RPMI8226 (cell line): ENCODE measurements at places on chromosomes 6 and 20.

- no peak for DNase-seq
Observed at GRCh38 chr6:71040043-71040442, 83.2 kb upstream of the B3GAT2 start.

GRCh38 chr6:100657678-100658330, 193.1 kb upstream of the SIM1 start:
- DNase-seq, result peak; percentile 4

- no peak for DNase-seq
Observed at GRCh38 chr6:21284706-21285105, 308.8 kb upstream of the SOX4 start.

DNA sequence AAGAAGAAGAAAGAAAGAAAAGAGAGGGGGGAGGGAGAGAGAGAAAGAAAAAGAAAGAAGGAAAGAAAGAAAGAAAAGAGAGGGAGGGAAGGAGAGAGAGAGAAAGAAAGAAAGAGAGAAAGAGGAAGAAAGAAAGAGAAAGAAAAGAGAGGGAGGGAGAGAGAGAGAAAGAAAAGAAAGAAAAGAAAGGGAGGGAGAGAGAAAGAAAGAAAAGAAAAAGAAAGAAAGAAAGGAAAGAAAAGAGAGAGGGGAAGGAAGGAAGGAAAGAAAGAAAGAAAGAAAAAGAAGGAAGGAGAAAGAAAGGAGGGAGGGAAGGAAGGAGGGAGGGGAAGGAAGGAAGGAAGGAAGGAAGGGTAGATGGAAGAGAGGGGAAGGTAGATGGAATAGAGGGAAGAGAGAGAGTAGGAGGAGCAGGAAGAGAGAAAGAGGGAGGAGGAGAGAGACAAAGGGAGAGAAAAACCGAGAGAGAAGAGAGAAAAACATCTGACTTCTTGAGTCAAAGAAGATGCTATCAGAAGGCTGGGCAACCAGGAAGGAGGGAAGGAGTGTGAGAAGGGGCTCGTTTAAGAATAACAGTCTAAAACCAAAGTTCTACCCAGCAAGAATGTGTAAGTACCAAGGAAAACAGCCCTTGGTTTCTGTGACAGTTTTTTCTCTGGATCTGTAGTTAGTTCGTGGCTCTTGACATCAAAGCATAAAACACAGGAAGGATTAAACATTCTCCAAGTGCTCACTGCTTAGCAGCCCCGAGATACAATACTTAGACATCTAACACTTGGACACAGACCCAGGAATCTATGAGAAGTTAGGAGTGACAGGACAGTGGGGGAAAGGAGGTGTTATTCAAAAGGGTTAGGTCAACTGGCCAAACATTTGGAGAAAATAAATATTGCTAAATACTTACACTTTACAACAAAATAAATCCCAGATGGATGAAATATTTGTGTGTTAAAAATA, 131.9 kb upstream of the STMND1 start:
- no peak for DNase-seq

DNA sequence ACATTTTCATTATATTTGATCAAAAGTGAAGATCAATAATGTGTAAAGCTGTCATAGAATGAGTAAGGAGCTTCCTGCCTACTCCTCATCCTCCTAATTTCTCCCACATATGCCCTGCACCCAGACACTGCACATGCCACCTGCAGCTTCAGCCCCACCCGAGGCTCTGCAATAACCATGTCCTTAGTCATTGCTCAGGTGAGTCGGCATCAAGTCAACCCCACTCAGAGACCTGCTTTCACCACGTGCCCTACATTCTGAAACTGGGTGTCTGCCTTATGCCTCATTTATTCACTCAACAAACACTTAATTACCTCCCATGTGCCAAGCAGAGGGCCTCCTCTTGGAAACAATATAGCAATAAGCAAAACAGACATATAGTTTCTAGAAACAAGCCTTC, 15.4 kb upstream of the TNFAIP3 start:
- DNase-seq, result no peak

DNA sequence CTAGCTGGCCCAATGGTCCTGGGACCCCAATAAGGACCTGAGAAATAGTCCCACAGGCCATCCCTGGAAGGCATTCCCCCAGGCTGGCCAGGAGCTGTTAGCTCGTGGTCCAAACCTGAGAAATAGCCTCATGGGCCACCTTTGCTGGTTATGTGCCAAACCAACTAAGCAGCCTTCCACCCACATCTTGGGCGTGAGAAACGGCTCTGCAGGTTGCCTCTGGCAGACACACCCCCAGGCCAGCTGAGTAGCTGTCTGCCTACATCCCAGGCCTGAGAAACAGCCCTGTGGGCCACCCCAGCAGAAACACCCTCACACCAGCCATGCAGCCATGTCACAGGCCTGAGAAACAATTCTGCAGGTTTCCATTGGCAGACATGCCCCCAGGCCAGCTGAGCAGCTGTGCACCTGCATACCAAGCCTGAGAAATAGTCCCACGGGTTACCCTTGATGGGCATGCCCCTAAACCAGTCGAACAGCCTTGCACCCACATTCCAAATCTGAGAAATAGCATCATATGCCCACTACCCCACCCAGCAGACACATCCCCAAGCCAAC, 567.8 kb upstream of the ID4 start:
- no peak for DNase-seq

- peak; percentile 88 for DNase-seq
Observed at GRCh38 chr20:50071039-50071888, 41.7 kb downstream of the UBE2V1 start.

- DNase-seq, result no peak
Observed at GRCh38 chr20:42678895-42679294, 510.8 kb downstream of the PTPRT start.
